ENCODE measurements at places on chromosomes 6 and 20.

DNA sequence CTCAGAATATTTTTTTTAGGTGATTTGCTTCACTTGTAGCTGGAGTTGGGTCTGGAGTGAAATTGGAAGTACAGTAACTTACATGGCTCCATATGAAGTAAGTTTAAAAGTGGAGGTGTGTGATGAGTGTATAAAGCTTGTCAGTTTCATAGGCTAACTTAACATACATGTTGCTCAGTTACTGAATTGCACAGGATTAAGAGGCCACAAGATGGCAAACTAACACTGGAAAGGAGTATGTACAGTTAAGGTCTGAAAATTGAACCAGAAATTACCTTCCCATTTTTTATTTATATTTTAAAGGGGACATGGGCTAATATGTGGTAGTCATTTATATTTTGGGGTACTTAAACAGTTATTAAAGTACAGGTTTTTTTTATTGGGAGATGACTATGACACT, 45.3 kb upstream of the SMIM8 start:
- DNase-seq = no peak

GRCh38 chr20:32680544-32681174, 6.9 kb upstream of the C20orf203 start:
- DNase-seq = no peak

DNA sequence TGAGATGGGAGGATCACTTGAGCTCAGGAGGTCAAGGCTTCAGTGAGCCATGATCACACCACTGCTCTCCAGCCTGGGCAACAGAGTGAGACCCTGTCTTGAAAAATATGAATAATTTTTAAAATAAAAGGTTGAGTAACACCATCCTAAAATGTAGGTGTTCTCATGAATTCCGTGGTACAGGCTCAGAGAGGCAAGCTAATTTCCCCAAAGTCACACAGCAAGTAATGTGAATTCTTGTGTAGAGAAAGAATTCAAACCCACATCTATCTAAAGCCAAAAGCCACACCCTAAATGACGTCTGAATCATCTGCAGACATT, 80.5 kb downstream of the ZNF217 start:
- DNase-seq = no peak

- no peak for DNase-seq
These were observed 120.2 kb downstream of the AKAP7 start for GRCh38 chr6:131255434-131255833.

DNA sequence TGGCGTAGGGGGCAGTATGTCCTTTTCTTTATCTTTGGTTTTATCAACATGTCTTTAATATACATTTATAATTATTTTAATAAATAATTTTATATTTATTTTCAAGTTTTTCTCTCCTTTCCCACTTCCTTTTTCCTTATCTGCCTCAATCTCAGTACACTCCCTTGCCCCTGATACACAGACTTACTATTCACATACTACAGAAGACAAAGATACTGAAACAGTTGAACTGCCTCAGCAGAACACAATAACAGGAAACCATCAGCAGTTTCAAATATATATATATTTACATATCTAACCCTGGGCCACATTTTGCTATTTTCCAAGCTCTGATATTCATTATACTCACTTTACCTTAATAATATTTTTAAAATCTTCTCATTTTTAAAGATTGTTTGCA, 19.8 kb downstream of the IBTK start:
- DNase-seq = no peak

GRCh38 chr20:51382986-51383821, 159.3 kb downstream of the NFATC2 start:
- no peak for DNase-seq

All from lower leg skin (tissue), 4 donors.